Glomerular endothelial cell (primary cell): ENCODE measurements at places on chromosomes 16 and 17. TPM values are rescaled to one million over a fixed set of nuclear protein-coding genes. Genes with fewer than 3 reads are reported as not detected.

The ABCC11 gene
- 0.29 TPM in 1 of 2 replicates, not detected in the other for total RNA-seq

DNA sequence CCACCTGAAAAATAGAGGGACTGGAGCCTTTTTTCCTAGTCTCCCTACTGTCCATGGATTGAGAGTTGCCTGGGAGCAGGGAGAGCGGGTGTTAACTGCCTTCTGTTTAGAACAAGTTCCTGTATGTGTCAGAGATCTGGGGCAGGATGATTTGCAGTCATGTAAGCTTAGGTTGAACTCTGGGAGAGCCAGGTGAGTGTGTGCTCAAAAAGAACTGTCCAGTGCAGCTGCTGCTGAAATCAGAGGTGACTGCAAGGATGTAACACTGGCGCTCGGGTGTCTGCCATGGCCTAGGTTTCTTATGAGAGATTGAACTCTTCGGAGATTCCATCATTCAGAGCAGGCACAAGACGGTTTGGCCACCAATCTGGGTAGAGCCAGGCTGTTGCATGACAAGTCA lies 432.5 kb downstream of the CDH13 start:
- DNase-seq, result no peak

GRCh38 chr17:67283731-67284516 lies 38.9 kb upstream of the HELZ start:
- DNase-seq, result no peak

DNA sequence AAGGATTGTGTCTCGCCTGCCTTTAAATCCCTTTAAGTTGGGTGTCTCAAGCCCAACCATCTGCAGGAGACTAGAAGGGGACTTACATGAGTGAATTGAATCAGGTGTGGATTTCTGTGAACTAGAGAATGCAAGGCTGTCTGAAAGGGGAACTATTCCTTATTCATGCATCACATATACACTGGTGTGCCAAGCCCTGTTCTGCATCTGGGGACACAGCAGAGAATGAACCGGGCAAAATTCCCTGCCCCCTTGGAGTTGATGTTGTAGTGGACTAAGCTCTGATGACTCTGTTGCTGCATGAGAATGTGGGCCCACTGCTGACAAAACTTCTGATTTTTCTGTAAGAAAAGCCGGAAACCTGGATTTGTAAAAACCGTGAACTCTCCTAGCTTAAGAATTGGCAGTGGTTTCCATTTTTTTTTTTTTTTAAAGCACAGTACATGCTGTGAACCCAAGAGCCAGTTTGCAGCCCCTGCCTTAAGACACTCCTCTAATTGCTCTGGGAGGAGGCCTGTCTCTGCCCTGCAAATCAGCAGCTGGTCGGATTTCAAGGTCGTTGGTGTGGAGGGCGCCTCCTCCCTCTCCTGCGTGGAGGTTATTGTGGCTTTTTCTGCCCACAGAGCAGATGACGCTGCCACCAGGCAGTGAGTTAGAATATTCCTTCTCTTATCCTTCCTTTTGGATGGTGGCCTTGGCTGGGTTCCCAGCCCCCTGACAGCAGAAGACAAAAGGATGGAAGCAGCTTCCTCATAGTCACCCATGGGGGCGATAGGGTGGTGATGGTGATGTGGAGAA lies 131.0 kb downstream of the PRKCB start:
- DNase-seq, result no peak

DNA sequence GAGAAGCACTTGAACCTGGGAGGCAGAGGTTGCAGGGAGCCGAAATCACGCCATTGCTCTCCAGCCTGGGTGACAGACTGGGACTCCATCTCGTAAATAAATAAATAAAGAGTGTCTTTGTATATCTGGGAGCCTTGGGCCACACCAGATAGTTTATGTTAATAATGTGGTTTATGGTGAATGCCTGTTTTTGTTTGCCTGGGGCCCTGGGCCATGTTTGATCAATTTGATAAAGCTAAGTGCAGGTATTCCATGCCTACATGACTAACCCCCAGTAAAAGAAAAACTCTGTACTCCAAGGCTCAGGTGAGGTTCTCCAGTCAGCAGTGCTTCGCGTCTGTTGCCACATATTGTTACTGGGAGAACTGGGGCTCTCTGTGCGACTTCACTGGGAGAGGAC lies 15.1 kb downstream of the SCIMP start:
- DNase-seq, result no peak

DNA sequence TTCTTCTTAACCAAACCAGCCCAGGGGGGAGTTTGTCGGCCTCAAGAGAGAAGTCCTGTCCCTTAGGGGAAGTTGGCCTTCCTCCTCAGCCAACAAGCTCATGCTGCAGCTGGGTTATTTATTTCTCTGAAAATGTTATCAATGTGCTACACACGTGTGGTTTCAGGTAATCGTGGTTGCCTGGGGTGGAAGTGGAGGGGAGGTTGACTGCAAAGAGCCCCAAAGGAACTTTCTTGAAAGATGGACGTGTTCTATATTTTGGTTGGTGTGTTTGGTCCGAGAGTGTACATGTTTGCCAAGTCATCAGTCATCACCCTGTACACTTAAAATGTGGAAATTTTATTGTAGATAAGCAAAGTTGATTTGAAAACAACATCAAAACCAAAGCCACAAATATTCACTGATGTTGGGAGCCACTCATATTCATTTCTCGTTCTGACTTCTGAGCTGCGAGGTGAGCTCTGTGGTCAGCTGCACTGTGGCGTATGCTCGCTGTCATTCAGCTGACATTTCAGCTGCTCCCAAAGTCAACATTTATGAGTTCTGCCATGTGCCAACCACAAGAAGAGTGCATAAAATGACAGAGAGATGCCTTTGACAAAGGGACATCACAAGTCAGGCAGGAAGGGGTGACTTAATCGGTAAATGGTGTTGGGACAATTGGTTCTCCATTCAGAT lies 26.5 kb upstream of the ADGRG1 start:
- DNase-seq, result no peak

DNA sequence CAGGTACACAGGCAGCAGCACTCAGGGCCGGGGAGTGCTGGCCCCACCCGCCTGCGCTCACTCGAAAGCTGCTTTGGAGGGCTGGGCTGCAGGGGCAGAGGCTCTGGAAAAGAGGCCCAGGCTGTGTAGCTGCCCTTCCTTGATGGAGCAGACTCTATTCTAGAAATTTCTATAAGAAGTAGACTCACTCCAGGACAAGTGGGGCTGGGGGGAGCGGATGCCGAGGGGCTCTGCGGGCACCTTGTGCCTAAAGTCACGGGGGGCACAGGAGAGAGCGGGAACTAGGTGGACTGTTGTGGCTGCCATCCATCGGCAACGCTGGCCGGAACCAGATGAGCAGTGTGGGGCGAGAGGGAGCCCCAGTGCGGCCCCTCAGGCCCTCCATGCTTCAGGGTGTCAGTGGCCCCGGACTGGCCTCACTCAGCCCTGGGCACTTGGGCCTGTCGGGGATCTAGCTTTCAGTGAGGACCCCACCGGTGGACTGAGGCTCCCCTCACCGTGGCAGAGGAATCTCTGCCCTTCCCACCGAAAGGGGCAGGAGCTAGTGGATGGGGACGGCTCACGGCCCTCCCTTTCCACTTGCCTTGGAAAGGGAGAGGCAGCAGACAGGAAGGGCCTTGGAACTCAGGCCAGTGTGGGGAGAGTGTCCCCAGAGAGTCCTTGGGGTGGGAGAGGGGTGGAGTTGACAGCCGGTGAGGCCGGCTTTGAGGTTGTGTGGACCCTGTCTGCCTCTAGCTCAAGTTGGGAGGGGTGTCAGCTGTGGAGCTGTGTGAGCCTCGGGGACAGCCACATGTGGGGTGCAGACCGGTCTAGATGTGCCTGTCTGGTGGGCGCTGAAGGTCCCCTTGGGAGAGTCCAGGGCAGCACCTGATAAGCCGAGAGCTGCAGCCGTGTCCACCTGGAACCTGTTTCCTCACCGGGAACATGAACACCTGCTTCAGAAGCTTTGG lies 16.6 kb downstream of the ENDOV start:
- DNase-seq, result no peak

The ZKSCAN2 gene
- total RNA-seq, result 5.0 and 7.2 TPM in 2 replicates

The KIF2B gene
- total RNA-seq, result not detected in 2 replicates

- no peak for DNase-seq
Measured at GRCh38 chr17:5672141-5672540, 87.8 kb upstream of the NLRP1 start.

DNA sequence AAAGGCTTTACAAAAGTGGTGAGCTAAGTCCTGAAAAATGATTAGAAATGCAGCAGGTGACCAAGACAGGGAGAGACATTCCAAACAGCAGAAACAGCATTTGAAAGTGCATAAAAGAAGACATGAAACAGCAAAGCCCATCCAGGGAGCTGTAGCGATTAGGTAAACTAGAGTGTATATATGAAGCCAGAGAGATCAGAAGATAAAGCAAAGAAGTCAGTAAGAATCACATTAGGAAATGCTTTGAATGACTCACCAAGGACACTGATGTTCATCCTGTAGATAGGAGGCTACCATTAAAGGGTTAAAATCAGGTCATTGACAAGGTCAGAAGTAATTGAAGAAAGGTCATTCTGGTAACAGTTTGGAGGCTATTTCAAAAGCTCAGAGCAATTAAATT lies 27.6 kb upstream of the VAT1L start:
- no peak for DNase-seq

DNA sequence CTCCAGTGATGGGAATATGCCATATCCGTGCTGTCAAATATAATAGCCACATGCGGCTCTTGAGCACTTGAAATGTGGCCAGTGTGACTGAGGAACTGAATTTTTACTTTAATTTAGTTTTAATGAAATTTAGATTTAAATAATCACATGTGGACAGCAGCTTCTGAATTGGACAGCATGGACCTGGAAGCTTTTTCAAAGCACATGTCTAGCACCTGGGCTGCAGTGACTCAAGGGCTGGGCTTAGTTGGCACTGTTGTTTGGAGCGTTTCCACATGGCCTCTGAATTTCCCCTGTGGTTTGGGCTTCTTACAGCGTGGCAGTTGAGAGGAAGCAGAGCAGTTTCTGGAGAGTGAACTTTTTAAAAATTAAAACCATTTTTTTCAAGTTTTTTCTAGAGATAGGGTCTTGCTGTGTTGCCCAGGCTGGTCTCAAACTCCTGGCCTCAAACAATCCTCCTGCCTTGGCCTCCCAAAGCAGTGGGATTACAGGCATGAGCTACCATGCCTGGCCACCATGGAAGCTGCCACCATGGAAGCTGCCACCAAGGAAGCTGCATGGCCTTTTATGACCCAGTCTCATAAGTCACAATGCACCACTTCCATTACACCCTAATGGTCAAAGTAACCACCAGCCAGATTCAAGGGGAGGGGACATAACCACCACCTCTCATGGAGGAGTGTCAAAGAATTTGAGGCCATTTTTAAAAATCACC lies 6.7 kb upstream of the TOB1 start:
- DNase-seq, result no peak

The MPDU1 gene
- total RNA-seq, result 117 and 164 TPM in 2 replicates

- DNase-seq, result no peak
Measured at GRCh38 chr17:17724307-17725010, 43.2 kb downstream of the RAI1 start.

DNA sequence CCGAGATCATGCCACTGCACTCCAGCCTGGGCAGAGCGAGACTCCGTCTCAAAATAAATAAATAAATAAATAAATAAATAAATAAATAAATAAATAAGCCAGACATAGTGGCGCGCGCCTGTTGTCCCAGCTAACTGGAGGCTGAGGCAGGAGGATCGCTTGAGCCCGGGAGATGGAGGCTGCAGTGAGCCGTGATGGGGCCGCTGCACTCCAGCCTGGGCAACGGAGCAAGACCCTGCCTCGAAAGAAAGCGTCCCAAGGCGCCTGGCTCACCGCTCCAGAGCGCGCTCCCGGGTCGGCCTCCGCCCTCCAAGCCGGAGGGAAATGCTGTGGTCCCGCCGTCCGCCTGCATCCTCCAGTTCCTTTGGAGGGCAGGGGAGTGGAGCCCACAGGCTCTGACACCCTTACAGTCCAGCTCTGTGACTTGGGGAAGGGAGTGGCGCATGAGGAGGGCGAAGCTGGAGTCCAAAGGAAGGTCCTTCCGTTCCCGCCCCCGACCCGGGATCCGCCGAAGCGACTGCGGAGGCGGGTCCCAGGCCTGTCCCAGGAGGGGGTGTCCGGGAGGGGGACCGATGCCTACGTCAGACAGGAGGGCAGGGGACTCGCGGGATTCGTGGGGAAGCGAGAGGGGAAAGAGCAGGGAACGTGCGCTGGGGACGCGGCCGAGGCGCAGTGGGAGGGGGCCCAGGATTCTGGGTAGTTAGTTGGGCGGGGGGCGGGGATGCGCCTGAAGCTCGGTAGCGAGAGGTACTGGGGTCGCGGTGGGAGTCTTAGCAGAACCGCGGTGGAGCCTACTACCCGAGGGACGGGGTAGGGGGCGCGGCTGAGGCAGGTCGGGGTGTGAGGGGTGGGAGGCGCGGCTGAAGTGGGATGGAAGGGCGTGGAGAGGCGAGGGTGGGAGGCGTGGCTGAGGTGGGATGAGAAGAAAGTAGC lies 8.4 kb upstream of the TRPV2 start:
- DNase-seq, result no peak
